ENCODE measurements at places on chromosomes 2 and 18.

GRCh38 chr2:35741556-35741955 lies 614.0 kb upstream of the CRIM1 start:
- no peaks in the 10 kb centered on the region for H3K4me1 ChIP-seq
- no peak overlapping the region for H3K27ac ChIP-seq
- H3K4me3 ChIP-seq, result no peak overlapping the region
- H3K27me3 ChIP-seq, result no peaks in the 10 kb centered on the region
- no peaks in the 10 kb centered on the region for H3K36me3 ChIP-seq

GRCh38 chr2:29281916-29282247 lies 166.7 kb downstream of the CLIP4 start:
- H3K27me3 ChIP-seq, result no peaks in the 10 kb centered on the region
- no peak overlapping the region for H3K27ac ChIP-seq
- no peak overlapping the region for H3K4me3 ChIP-seq
- H3K36me3 ChIP-seq, result no peaks in the 10 kb centered on the region
- DNase-seq, result no peak

GRCh38 chr18:49853436-49853835 lies 40.1 kb upstream of the ACAA2 start:
- H3K27ac ChIP-seq, result no peak overlapping the region
- H3K27me3 ChIP-seq, result no peaks in the 10 kb centered on the region
- H3K4me3 ChIP-seq, result no peak overlapping the region
- no peak for DNase-seq

DNA sequence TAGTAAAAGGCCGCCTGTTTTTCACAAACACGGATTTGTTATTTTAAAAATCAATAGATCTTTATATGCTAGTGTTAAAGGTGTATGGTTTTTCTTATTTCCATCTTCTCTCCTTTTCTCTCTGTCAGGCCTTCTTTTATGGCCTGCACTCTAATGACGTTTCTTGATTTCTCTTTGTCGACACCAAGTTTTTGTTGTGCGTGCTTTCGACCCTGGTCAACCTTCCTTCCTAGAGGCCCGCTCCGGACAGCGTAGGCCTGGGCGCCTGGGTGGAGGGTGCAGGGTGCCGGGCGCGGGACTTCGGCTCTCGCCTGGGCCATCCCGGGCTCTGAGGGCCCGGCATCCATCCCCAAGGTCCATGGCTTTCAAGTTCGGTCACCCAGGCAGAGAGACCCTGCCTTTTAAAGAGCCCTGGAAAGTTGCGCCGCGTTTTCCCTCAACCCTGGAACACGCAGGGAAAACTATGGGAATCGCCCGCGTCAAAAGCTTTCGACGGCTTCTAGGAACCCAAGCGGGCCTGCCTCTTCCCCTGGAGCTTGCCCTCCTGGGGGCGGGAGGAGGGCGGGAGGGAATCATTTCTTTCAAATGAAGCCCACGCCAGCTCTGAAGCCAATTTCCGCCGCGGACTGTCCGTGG lies 4.1 kb upstream of the SATB2 start:
- H3K36me3 ChIP-seq, result no peaks in the 10 kb centered on the region
- no peak overlapping the region for H3K27ac ChIP-seq
- H3K4me1 ChIP-seq, result peaks cover 14% of the 10 kb centered on the region
- no peak overlapping the region for H3K4me3 ChIP-seq
- no peak for DNase-seq
- peaks cover 62% of the 10 kb centered on the region for H3K27me3 ChIP-seq

- H3K36me3 ChIP-seq, result no peaks in the 10 kb centered on the region
- DNase-seq, result no peak
- no peak overlapping the region for H3K4me3 ChIP-seq
- no peaks in the 10 kb centered on the region for H3K4me1 ChIP-seq
- H3K27me3 ChIP-seq, result peaks cover 1% of the 10 kb centered on the region
- no peak overlapping the region for H3K27ac ChIP-seq
Measured at GRCh38 chr2:102662833-102663232, 43.5 kb downstream of the SLC9A2 start.

All from endothelial cell of umbilical vein (primary cell).